ENCODE measurements at places on chromosomes 5 and 9.

GRCh38 chr9:69673311-69673640 lies 1.1 kb upstream of the APBA1 start:
- DNase-seq: no peak

DNA sequence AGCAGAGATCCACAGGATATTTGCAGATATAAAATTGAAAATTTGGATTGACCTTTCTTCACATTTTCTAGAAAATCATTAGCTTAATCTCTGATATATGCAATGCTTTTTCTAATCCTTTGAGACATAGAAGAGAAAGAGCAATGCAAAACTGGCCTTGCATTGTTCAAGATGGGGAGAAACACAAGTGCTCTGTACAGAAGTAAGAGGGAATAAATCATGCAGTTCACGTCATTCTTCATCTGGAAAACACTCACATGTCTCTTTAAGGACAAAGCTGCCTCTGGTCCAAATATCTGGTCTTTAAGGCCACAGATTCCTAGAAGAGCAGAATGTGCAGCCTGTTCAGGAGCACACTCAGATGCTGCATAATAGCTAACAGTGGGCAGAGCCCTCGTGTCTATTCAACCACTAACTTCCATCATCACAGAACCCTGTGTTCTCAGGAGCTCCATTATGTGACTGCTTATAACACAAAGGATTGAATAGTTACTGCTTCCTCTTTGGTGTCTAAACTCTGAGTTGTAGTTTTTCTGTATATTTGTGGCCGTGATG lies 277.5 kb downstream of the PLK2 start:
- DNase-seq: no peak

DNA sequence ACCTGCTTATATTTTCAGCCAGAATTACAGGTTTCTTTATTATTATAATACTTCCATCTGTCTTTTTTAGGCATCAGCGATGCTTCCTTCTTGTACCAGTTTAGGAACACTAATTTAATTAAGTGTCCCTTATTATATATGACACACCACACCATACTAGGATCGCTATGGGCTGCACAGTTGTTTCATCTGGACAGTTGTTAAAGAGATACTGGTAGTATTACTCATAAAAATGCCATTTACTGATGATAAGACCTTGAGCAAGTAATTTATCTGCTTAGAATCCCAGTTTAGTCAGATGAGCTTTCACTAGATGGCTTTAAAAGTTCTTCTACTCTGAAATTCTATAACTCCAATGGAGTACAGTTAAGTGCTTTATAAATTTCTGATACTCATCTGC lies 17.1 kb downstream of the ARSK start:
- DNase-seq: no peak

GRCh38 chr9:20989923-20990341 lies 41.5 kb downstream of the HACD4 start:
- DNase-seq: no peak

- DNase-seq: no peak
These were observed 23.5 kb downstream of the MAPKAP1 start for GRCh38 chr9:125683486-125683885.

DNA sequence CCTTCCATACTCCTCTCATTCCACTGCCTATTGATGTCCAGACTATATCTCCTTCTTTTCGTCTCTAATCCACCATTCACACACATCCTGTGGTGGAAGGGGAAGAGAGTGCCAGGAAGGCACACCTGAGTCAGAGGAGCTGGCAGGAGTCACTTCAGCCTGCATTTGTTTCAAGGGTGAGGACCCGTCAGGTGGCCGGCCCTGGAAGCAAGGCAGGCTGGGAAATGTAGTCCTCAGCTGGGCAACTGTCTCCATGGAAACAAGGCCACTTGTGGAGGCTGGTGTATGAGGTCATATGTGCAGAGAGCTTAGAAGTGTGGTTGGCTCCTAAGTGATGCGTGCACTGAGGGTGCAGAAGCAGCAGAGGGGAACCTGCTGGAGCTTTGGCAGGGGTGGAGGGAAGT lies 278.4 kb downstream of the NSG2 start:
- DNase-seq: no peak

DNA sequence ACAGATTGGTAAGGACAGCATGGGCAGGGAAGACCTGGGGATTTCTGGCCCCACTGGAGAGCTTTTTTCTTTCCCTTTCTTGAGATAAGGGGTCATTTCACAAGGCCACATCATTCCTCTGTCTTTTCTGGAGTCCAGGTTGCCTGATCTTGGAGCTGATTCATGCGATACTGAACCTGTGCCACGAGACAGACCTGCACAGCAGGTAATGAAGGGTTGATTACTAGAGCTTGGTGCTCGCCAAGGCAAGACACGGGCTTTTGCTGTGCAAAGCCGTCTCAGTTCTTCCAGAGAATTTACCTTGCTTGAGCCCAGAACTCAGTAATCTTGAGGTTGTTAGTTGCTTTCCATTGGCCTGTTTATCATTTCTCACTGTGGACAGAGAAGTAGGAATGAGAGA lies 39.2 kb downstream of the NUP188 start:
- DNase-seq: no peak

- no peak for DNase-seq
These were observed 578 bp downstream of the LHX6 start for GRCh38 chr9:122228191-122228567.

DNA sequence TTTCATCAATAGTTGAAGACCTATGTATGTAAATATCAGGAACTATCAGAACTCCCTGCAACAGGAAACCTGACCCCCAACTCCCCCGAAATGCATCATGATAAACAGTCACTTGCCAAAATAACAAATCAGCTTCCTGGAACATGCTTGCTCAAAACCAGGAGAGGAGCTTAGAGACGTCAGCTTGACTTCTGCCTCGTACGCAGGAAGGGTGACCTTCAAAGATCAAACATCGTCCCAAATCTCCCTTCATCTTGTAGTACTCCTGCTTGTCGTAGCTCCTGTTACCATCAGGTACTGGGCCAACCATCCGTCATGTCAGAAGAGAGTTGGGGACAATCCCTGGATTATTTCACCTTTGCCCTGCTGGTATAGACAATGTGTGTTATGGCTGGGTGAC lies 396.1 kb downstream of the GADD45G start:
- no peak for DNase-seq

DNA sequence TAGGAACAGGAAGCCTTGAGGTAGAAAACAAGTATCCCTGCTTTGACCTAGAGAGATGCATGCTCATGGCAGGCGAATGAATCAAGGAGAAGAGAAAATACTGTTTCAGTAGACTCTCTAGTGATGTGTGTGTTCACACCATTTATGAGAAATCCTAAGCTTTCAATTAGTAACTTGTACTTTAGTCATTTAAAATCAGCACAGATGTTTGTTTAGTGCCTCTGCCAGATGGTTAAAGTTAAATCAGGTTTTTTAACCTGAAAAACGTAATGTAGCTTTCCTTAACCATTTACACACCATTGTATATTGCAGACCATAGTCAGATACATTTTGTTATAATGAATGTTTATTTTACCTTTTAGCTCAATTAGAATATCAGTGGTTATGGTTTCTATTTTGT lies 5.0 kb downstream of the TJP2 start:
- DNase-seq: no peak

Measured in right forelimb (tissue), 1 donor.